ENCODE measurements at places on chromosomes 5 and 9. TPM values are rescaled to one million over a fixed set of nuclear protein-coding genes. Genes with fewer than 3 reads are reported as not detected.

DNA sequence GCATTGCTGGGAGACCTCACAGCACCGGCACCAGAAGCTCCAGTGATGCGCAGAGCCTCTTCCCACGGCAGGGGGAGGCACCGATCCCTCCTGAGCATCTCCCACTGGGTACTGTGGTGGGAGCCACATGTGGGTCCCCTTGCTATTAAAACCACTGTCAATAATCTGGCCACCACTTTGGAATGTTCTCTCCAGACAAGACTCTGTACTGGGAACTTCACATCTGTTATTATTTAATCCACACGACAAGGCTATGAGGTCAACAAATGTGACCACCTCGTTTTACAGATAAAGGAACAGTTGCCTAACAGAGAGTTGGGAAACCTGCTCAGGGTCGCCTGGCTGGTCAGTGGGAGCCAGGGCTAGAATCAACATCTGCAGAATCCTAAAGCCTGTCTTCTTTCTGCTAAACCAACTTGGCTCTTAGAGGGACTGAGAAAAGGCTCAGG, 72.7 kb downstream of the EPB41L4B start:
- no peaks in the 10 kb centered on the region for H3K36me3 ChIP-seq
- H3K27me3 ChIP-seq: peaks cover 20% of the 10 kb centered on the region
- H3K27ac ChIP-seq: no peak overlapping the region
- no peak overlapping the region for H3K4me3 ChIP-seq
- peaks cover 2% of the 10 kb centered on the region for H3K4me1 ChIP-seq

- no peak overlapping the region for H3K4me3 ChIP-seq
- H3K4me1 ChIP-seq: peaks cover 13% of the 10 kb centered on the region
- H3K27ac ChIP-seq: peak overlapping the region; percentile 39
- peaks cover 14% of the 10 kb centered on the region for H3K36me3 ChIP-seq
- no peaks in the 10 kb centered on the region for H3K27me3 ChIP-seq
- no peak for DNase-seq
These were observed 12.6 kb upstream of the PCBD2 start for GRCh38 chr5:134892282-134892681.

- H3K4me3 ChIP-seq: no peak overlapping the region
- no peaks in the 10 kb centered on the region for H3K36me3 ChIP-seq
- no peak overlapping the region for H3K27ac ChIP-seq
These were observed 31.1 kb downstream of the MORN5 start for GRCh38 chr9:122190597-122191381.

- no peaks in the 10 kb centered on the region for H3K27me3 ChIP-seq
- no peaks in the 10 kb centered on the region for H3K36me3 ChIP-seq
- no peak overlapping the region for H3K27ac ChIP-seq
- no peak overlapping the region for H3K4me3 ChIP-seq
- H3K4me1 ChIP-seq: no peaks in the 10 kb centered on the region
- DNase-seq: no peak
These were observed 262.0 kb downstream of the HTR1A start for GRCh38 chr5:63700241-63700640.

GRCh38 chr5:93569300-93570160, 11.5 kb downstream of the NR2F1-AS1 start:
- H3K4me1 ChIP-seq: peaks cover 20% of the 10 kb centered on the region
- H3K27ac ChIP-seq: no peak overlapping the region
- no peak overlapping the region for H3K4me3 ChIP-seq
- DNase-seq: no peak

BAAT gene
- not detected for total RNA-seq

APBA1 gene
- total RNA-seq: 0.26 TPM

LCN10 gene
- total RNA-seq: 1.5 TPM
